ENCODE measurements at places on chromosomes 4 and X.

DNA sequence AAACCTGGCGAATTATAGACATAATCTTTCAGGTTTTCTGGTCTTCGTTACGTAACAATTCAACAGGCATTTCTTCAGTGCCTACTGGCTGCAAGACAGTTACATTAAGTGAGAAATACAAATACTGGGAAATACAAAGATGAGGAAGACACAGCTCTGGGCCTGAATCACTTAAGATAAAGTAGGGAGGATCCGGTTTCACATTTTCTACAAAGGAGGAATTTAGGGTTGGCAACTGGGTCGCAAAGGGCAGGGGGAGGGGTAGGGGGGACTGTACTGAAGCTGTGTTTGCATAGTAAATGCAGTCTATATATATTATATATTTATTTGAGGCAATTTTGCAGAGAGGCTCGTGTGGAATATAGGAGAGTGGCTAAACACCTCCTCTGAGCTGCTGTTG lies 107.4 kb downstream of the MAML3 start:
- DNase-seq, result no peak

GRCh38 chr4:24598025-24598424 lies 13.7 kb upstream of the DHX15 start:
- DNase-seq, result no peak

DNA sequence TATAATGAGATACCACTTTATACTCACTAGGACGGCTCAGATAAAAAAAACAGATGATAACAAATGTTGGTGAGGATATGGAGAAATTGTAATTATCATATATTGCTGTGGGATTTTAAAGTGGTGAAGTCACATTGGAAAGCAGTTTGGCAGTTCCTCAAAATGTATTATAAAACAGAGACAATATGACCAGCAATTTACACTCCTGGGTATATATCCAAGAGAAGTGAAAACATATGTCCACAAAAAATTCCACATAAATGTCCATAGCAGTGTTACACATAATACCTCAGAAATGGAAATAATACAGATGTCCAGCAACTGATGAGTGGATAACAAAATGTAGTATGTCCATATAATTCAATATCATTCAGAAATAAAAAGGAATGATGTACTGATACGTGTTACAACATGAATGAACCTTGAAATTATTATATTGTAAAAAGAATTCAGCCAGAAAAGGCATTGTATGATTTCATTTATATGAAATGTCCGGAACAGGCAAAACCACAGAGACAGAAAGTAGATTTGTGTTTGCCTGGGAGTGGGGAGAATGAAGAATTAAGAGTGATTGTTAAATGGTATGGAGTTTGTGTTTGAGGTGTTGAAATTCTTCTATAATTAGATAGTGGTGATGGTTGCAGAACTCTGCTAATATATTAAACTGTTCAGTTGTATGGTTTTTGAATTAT lies 220.9 kb downstream of the SLC7A11 start:
- DNase-seq, result no peak

DNA sequence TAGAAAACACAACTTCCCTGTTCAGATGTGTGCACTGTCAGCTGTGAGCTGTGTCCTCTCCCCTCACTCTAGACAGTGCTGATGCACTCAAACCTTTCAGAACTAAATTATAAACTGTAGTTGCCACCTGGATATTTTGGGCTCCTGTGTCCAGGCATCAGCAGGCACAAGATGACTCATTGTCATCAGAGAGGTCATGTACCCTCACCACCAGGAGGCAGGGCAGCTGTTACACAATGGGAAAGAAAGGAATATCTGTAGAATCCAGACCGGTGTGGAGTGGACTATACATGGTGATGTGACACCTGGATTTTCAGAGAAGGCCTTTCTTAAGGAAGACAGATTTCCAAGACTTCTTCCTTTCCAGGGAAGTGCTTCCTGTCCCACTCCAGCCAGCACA lies 854.4 kb upstream of the AGA start:
- DNase-seq, result no peak

GRCh38 chr4:5517372-5517771 lies 191.0 kb downstream of the EVC2 start:
- DNase-seq, result no peak

Data from astrocyte (in vitro differentiated cells and primary cell).